Inflammatory macrophage treated with lipopolysaccharide for 4 hours (primary cell): ENCODE measurements at places on chromosomes 4 and X.

- no peak for DNase-seq
Measured at GRCh38 chrX:123263747-123264146, 79.7 kb downstream of the GRIA3 start.

- no peak for DNase-seq
Measured at GRCh38 chr4:43843501-43843900, 605.1 kb downstream of the KCTD8 start.

- DNase-seq = no peak
Measured at GRCh38 chrX:100586747-100587146, 2.0 kb downstream of the TNMD start.

- no peak for DNase-seq
Measured at GRCh38 chrX:45554736-45555135, 354.1 kb upstream of the DIPK2B start.
